ENCODE measurements at places on chromosomes 2 and 18.

DNA sequence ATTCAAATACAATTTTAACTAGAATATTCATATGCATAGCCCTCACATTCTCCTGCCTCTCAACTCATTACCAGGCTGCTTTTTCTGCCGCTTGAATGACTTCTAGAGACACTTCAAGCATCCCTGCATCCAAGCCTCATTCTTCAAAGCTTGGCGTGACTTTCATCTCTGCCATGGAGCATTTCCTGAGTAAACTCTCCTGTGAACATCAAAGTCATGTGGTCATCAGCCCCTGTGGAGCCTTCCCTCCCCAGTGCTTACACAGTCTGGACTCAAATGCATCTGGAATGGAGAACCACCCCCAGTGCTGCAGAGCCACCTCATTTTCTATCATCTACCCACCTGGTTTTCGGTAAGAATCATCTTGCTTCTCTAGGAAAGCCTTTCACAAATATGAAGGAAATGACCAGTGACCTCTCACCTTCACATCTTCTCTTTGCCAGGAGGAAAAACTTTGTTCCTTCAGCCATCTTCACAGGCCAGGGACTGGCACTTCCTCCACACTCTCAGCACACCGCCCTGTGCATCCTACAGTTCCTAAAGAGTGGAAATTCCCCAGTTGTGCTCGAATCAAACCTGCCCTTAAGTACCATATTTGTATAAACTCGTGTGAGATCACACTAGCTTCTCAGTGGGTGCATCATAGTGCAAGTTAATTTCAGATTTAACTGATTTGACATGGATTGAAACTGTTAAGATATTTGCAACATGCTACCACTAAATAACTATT is 116.4 kb downstream of the COL6A3 start:
- no peak for DNase-seq

DNA sequence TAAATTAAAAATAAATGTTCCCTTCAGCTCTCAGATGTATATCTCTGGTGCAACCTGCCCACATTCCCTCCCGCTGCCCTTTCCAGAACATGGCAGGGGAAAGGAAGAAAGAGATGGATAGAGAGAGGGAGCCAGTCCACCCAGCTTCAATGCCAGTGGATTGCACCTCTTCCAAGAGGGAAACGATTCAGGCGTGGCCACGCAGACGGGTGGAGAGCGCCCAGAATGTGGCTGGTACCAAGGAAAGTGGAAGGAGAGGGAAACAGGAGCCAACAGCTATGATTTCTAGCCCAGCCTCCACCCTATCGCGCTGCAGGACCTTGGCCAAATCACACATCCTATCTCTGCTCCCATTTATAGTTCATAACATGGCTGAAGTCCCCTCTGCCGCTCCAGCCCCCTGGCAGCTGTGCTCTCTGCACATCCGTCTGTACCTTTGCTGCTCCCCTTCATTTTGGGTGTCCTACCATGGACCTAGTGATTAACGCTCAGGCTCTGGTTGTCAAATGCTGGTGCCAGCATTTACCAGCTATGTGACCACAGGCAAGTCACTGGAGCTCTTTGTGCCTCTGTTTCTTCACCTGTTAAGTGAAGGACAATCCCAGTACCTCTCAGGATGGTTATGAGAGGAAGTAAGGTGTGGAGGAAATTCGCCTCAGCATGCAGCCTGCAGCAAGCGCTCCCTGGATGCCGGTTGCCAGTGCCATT is 66.5 kb downstream of the SFXN5 start:
- DNase-seq: no peak

GRCh38 chr2:232396683-232397082 is 10.0 kb upstream of the ALPG start:
- DNase-seq: no peak

DNA sequence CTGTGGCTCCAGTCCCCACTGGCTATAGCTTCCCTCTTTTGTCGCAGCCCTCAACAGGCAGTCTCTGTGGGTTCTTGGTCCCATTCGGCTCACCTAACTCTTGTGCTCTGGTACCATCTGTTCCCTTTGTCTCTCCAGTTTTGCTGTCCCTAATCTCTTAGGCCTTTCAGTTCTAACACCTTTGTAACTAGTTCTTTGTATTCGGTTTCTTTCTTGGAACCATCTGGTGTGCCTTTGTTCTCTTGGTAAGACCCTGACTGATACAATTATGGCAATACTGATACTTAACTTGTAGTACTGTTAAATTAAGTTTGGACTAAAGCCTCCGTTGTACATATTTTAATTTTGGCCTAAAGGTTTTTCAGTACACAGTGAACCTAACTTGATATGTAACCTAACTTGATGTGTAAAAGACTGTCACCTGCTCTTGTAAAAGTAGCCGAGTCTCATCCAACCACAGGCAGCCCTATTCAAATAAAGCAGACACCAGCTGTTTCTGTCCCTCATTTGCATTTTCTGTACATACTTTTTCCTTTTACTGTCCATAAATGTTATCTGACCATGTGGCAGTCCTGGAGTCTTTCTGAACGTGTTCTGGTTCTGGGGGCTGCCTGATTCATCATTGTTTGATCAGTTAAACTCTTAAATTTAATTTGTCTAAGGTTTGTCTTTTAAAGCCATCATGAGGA is 4.8 kb upstream of the MRPL44 start:
- DNase-seq: no peak

GRCh38 chr2:75030218-75031009 is 72.0 kb downstream of the POLE4 start:
- DNase-seq: no peak

DNA sequence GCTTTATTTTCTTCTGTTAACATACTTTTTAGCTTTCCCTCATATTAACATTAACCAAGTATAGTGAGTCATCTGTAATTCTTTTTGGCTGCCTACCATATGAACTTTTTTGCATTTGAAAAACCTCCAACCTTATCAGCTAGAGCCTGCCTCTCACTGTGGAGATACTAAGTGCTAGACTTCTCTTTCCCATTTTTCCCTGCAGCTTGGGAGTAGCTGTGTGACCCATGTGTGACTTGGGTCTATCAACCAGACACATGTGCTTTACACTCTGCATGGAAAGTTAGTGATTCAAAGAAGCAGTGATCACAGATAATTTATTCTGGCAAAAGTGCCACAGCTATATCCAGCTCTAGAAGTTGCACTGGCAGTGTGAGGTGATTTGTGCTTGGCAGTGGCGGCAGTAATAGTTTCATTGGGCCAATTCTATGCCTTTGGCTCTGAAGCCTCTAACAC is 36.3 kb downstream of the PREPL start:
- DNase-seq: peak; percentile 57

GRCh38 chr2:172096626-172097547 is 5.8 kb downstream of the DLX2 start:
- peak; percentile 71 for DNase-seq

- no peak for DNase-seq
Measured at GRCh38 chr18:75132931-75133525, 75.9 kb downstream of the PTGR3 start.

- DNase-seq: no peak
Measured at GRCh38 chr2:105643405-105644173, 101.1 kb upstream of the NCK2 start.

DNA sequence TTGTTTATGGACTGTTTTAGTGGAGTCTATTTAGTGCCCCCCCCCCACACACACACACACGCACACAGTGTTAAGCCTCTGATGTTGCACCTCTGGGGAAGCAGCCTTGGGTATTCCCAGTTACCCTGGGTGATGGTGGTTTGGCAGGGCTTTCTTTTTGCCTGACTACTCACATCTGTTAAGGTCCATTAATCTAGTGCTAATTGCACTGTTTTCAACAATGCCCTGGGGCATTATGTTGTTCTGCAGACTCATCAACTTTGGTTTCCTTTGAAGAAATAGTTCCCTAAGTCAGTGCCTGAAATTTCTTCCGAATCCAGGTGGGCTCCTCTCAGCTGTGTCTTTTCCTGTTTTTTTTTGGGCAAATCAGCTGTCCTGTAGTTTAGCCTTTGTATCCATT is 34.7 kb downstream of the SPOPL start:
- DNase-seq: no peak

GRCh38 chr18:39624961-39625360 is 2059.4 kb upstream of the CELF4 start:
- DNase-seq: peak; percentile 69

GRCh38 chr2:25230198-25230947 is 62.0 kb upstream of the POMC start:
- no peak for DNase-seq

DNA sequence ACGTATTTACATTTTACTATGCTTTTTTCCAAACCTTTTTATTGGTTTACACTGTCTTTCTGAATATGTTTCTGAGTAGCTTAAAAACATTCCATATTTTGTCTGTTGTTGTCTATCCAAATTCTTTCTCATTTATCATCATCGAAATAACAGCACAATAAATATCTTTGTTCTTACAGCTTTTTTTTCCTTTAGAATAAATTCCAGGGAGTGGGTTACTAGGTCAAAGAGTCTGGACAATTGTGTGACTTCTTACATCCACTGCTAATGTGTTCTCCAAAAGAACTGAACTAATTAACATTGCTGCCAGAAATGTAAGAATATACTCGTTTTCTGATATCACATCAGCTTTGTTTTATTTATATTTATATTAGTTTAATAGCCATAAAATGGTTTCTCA is 59.4 kb downstream of the ANKRD44 start:
- no peak for DNase-seq

DNA sequence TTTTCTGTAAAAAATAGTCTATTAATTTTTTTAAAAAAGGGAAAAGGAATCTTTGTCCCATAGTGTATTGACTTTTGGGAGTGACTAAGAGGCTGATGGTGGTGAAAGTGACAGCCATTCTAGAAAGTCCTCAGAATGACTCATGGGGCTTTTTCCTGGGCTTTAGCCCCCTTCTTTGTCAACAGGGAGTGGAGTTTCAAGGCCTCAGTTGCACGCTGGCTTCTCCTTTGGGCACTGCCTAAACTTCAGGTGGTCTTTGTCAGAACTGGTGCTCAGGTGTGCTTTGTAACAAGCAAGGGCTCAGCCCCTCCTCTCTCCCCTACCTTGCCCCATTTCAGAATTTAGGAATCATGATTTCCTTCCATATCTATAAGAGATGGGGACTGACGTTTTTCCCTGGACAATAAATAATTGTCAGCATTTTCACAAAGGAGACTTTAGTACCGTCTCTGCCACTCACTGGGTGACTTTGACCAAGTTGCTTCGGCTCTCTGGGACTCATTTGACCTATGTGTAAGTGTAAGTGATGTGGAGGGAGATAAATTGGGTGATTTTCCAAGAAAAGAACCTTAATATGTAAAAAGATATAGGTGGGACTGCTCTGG is 61.2 kb upstream of the IGFBP2 start:
- DNase-seq: no peak

- DNase-seq: no peak
Measured at GRCh38 chr2:44442019-44442418, 80.3 kb downstream of the CAMKMT start.

- no peak for DNase-seq
Measured at GRCh38 chr2:177585234-177585863, 192.8 kb downstream of the AGPS start.

DNA sequence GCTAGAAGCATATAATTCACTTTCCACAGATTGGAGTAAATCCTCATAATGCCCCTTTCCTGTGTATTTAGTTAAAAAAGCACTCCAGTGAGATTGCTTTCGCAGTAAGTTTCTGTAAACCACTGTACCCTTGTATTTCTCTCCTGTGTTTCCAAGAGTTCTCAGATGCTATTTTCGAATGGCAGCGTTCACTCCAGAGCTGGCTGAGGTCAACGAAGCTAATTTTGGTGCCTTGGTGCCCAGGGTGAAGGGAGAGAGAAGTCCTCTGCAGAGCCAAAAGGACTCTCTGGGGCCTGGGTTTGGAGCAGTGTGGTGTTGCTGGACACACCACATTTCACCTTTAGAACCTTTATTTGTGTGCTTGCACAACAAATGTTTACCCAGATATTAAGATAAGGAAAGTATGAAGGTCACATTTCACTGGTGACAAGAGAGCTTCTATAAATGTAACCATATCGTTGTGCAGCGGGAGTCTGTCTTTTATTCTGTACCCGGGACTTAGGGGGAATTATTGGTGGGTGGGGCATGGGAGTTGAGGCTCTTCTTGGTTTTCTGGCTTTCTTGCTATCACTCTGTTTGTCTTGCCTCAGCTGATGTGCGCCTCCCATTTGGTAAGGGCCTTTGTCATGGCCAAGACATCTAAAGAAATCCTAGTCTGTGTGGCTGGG is 9.9 kb downstream of the EPAS1 start:
- no peak for DNase-seq

DNA sequence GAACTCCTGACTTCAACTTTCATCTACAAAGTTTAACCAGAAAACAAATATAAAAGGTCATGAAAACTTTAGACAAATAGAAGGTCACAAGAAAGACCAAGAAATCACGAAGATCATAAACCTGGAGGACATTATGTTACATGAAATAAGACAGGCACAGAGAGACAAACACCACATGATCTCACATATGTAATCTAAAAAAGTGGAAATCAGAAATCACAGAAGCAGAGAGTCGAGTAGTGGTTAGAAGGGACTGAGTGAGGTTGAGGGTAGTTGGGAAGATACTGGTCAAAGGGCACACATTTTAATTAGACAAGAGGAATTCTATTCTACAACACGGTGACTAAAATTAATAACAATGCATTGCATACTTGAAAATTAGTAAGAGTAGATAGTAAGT is 1.4 kb downstream of the GCFC2 start:
- no peak for DNase-seq

DNA sequence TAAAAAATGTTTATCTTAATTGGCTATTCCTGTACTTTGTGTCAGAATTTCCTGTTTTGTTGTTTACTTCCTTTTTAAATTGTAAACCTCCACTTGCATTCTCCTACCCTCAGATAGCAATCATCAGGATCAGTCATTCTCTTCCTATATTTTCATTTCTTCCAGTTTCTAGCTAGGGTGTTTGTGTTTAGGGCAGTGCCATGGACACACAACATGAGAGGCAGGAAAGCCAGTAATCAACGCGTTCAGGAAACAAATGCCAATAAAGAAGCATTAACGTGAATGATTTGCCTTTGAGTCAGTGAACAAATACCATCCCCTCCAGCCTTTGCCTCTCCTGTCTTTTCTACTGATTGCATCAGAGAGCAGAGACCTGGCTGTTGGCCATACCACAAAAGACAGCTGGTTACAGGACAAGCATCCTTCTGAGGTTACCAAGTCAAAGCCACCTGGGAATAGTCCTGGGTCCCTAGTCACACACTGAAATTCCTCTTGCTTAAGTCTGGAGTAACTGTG is 56.7 kb upstream of the FHL2 start:
- peak; percentile 88 for DNase-seq

GRCh38 chr2:200797242-200797770 is 14.4 kb upstream of the BZW1 start:
- DNase-seq: peak; percentile 60
